ENCODE measurements at places on chromosomes 11 and 22.
A peak's percentile ranks its signal among the peaks of the same experiment; 100 is the strongest.

DNA sequence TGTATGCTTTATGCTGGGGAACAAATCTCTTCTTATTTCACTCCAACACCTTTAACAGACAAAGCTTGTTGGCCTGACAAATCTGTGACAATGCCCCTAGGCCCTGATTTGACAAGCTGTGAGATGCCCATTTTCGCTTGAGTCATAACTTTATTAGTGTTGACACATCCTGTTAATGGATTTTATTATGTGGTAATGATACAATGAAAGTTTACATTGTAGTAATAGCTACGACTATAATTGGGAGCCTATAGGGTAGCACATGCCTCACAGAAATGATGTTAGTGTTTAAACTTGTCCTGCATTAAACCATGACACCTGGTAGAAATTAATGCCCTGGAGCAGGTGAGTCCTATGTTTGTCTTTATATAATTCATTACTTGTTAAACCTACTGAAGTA is 3.3 kb upstream of the MMP10 start:
- DNase-seq, result no peak

GRCh38 chr11:21888814-21889213 is 304.1 kb upstream of the ANO5 start:
- DNase-seq, result peak; percentile 13

DNA sequence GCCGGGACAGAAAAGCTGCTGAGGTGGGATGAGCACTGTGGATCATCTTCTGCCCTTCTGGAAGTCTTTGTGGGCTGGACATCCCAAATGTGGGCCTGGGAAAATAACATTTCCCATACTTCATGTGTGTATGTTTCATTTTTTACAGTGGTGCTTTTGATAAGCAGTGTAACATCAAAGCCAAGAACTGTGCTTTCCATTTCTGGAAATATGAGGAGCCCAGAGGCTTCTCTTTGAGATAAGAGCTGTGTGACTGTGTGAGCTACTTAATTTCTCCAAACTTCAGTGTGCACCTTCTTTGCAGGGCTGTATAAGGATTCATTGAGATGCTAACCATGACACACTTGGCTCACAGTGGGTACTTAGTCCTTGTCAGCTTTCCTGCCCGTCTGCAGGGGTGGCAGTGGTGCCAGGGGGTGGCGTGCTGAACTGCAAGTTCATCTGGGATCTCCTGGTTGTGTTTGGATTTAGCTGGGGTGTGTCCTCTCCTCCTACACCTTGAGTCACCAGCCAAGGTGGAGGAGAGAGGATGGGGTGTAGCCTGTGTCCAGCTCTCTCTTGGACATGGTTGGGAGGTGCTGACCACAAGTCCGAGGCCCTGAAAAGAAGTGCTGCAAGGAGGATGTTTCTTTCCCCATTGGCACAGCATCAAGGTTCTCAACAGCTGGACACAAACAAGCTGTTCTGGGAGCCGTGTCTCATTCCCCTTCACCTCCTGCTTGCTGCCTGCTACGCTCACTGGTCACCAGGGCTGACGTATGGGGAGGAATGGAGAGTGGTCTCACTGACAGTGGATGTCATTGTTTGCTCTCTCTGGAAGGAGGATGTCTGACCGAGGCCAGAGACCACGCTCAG is 139.4 kb downstream of the TEAD1 start:
- no peak for DNase-seq

- DNase-seq, result no peak
These were observed 128.1 kb upstream of the SOX6 start for GRCh38 chr11:16484434-16484833.

- peak; percentile 73 for DNase-seq
These were observed 97.7 kb downstream of the RBFOX2 start for GRCh38 chr22:35930933-35931332.

GRCh38 chr22:28115426-28115825 is 196.4 kb upstream of the PITPNB start:
- DNase-seq, result no peak

DNA sequence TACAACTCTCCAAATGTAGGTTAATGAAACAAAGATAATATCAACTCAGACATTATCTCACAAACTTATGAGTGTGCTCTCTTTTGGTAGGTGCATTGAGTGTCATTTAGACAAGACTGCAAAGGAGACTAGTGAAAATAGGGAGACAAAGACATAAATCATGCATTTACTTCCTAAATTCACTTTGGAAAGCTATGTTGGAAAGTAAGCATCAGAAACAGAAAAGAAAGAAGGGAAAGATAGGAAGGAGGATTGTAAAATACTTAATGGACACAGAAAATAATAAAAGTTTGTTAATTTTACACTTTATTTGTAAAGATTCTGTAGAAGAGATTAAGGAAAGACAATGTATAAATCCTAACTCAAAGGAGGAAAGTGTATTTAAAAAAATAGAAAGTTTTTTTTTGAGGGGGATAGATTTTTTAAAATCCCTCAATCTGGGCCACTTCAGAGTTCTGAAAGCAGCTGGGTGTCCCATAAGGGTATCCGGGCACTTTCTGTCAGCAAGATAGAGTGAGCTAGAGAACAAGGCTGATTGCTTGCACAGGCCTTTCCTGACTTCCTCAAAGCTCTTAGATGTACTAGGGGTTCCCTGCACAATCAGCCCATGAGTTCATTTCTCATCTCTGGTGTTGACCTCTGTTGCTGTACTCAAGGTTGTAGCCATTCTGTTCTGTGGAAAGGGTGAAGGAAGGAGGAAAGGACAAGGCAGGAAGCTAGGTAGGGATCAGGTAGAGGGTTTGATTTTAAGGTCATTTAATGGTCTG is 22.4 kb upstream of the RDX start:
- no peak for DNase-seq

DNA sequence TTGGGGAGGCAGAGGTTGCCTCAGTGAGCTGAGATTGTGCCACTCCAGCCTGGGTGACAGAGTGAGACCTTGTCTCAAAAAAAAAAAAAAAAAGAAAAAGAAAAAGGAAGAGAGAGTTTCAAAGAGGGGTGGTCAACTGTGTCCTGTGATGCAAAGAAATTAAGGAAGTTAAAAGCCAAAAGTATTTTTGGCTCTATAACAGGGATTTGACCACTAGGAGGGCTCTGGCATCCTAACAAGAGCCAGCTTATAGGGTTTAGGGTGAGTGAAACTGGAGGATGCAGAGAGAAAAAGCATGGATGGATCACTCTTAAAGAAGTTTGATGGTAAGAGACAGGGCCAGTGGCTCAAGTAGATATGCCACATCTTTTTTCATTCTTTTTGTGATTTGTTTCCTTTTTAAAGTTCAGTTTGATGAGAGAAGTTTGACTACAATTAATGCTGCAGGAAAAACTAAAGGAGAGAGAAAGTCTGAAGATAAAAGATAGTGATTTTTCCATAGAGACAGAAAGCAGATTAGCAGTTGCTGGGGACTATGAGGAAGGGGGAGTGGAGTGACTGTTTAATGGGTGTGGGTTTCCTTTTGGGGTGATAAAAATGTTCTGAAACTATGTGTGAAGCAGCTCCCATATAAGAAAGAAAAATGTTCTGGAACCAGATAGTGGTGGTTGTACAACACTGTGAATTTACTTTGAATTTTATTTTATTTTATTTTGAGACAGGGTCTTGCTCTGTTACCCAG is 11.1 kb upstream of the MICAL2 start:
- no peak for DNase-seq

- no peak for DNase-seq
These were observed 15.3 kb downstream of the C11orf54 start for GRCh38 chr11:93756748-93757147.

DNA sequence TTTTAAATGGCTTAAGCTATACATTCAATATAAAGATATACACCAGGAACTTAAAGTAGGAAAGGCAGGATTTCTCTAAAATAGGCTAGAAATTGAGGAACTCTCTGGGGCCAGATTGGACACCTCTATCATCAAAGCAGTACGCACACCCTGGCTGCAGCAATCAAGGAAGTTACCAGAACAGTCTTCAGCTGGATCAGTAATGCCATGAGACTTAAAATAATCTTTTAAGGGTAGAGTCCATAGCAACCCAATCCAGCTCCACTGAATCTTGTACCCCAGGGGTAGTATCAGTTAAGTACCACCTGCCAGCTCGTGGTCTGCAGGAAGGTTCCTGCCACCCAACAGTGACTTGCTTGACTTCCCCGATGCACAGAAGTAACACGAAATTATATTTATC is 3.0 kb downstream of the RDX start:
- no peak for DNase-seq

DNA sequence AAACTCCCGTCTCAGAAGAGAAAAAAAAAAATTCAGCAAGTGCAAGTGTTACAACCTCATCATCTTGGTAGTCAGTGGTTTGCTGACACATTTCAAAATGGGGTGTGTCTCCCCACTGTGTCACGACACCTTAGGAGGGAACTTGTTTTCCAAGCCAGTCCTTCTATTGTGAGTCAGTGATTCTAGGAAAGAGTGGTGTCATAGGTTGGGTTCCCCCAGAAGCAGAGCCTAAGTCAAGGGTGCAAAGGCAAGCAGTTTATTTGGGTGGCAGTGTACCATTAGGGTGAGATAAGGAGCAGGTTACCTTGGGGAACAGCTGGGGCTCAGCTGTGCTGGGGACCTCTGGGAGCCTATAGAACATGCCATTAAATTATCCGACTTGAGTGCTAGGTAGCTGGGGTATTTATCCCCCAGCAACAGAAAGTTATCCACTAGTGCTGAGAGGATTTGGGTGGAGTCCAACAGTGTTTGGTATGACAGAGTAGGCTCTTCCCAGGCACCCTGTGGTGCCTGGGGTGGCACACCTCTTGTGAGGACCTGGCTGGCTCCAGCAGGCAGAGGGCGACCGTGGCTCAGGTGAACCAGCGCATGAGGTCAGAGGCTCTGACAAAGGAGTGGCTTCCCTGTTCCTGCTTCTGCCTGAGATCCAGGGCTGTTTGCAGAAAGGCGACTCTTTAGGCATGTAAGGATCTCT is 41.7 kb downstream of the KIAA1671 start:
- peak; percentile 46 for DNase-seq

DNA sequence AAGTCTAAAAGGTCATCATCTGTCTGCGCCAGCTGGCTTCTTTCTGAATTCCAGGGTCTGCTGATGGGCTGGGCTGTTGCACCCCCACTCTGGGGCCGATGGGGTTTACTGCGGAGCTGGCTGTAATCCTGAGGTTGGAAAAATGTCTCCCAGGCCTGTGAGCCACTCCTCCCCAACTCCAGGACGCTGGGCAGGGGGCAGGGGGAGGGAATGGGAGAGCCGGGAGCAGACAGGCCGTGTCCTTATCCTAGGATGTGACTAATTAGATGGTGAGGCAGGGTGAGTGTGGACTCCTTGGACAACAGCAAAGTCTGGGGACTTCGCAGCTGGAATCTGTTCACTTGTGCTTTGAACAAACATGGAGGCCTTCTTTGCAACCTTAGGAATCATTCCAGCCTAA is 48.7 kb downstream of the LRRC32 start:
- no peak for DNase-seq

DNA sequence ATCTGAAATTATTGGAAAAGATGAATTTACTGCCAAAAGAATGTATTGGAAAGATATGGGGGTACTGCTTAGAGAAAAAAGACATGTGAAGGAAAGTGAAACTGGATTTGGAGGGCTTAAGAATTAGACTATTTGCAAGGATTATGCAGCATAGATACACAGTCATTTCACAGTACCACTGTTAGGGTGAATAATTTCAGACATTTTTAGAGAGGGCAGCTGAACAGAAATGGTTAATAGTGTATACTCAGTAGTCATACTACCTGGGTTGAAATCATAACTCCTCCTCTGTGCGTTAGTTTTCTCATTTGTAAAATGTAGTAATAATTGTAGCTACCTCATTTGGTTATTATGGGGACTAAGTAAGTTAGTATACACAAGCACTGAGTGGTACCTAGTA is 33.0 kb downstream of the GAS2 start:
- DNase-seq, result no peak

- peak; percentile 23 for DNase-seq
These were observed 35.2 kb upstream of the PARVG start for GRCh38 chr22:44145544-44145943.

GRCh38 chr11:120334894-120335462 is 1.2 kb upstream of the ARHGEF12 start:
- DNase-seq, result peak; percentile 90

- DNase-seq, result no peak
These were observed 164.5 kb downstream of the SOX6 start for GRCh38 chr11:16191868-16192240.

- no peak for DNase-seq
These were observed 26.6 kb upstream of the AMPD3 start for GRCh38 chr11:10428453-10428852.

- no peak for DNase-seq
These were observed 637.8 kb upstream of the LUZP2 start for GRCh38 chr11:23859087-23859486.

DNA sequence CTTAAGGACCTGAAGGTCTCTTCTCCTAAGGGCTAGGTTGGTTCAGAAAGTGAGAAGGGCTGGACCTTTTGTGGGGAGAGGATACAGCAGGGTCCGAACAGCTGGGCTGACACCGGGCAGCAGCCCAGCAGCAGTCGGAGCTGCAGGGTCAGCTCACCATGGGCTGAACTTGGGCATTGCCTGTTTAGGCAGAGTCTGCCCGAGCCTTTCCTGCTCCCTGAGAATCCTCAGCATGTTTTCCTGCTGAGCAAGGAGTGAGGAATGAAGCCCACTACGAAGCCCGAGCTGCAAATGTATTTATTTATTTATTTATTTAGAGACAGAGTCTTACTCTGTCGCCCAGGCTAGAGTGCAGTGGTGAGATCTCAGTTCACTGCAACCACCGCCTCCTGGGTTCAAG is 83.9 kb downstream of the PTPRJ start:
- DNase-seq, result peak; percentile 71

DNA sequence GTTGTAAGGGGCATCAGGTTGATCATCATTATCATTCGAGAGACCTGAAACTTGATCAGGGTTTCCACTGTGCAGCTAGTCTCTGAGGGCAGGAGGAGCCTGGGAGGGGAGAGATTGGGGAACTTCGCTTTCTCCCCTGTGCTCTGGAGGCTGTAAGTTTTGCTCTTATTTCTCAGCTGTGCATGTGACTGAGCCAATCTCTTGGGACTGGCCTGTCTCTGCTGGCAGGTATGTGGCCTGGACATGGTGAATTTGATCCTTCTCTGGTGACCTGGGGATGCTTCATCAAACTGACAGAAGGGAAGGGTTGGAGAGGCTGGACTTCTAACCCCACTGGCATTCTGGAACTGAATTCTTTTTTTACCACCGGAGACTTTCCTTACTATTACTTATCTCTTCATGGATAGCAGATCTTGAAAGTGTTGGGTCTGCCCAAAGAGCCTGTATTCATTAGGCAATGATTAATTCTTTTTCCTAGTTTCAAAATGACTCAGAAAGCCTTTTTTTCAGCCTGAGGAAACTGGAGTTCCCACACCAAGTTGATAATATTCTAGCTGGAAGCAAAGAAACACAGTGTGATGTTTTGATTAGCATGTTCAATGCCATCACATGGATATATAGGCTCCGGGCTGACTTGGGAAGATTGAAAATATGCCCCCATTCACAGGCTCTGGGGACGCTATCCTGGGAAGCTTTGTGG is 36.5 kb downstream of the TSPAN18 start:
- no peak for DNase-seq

GRCh38 chr22:47575291-47575690 is 812.8 kb downstream of the TBC1D22A start:
- no peak for DNase-seq

DNA sequence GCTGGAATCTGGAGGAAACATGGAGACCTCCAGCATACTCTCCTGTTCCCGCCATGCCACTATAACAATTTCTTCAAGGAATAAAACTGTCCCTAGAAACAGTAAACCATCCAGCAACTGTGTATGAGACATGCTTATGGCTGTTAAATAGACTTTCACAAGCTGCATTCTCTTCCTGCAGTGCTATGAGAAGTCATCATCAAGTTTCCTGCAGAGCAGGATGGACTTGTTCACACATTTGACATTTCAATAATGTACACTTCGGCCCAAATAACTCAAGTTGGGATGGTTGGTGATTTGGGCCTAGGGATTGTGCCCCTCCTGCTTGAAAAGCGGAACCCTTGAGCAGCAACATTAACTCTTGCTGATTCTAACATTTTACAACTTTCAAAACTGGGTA is 20.2 kb upstream of the CSF2RB start:
- DNase-seq, result no peak

All from astrocyte of the spinal cord (primary cell).